CD4-positive, alpha-beta T cell treated with Interleukin-17A for 4 hours (primary cell): ENCODE measurements at places on chromosomes 7 and 10.

DNA sequence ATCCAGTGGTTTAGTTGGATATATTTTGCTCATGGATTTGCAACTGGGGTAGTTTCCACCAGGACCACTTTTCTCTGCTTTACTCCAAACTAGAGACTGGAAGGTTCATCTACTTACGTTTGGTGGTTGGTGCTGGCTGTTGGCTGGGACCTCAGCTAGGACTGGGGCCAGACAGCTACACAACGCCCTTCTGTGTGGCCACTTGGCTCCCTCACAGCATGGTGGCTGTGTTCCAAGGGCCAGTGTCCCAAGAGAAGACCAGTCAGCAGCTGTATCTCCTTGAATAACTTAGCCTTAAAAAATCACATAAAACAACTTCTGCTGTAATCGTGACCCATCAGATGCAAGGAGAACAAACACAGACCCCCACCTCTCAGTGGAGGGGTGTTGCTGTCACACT lies 4.2 kb upstream of the KCNH2 start:
- no peak for DNase-seq

DNA sequence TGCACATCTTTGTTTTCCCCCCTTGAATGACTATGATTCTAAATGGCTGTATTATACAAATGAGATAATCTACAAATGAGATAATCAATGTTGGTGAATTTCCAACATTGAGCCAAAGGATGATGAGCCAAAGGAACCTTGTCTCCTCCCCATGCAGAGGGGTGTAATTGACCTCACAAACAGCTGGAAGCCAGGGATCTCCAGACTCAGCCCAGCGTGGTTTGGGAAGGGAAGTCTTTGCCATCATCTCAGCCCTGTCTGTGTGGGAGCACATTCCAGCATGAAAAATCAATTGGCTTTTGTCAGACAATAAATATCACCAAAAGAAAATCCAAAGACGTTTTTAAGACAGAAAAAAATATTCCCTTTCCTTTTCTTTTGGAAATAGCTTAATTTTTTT lies 271.5 kb upstream of the AOAH start:
- no peak for DNase-seq

- DNase-seq, result peak; percentile 17
Measured at GRCh38 chr10:4652111-4653010, 173.6 kb upstream of the AKR1E2 start.

GRCh38 chr10:11240641-11241040 lies 223.0 kb downstream of the CELF2 start:
- DNase-seq, result no peak

GRCh38 chr10:3757250-3757637 lies 27.8 kb downstream of the KLF6 start:
- DNase-seq, result peak; percentile 31

GRCh38 chr10:79101560-79102497 lies 33.1 kb downstream of the ZMIZ1 start:
- DNase-seq, result no peak

- no peak for DNase-seq
Measured at GRCh38 chr7:69996121-69996520, 397.8 kb downstream of the AUTS2 start.
